Smooth muscle cell of trachea (primary cell): ENCODE measurements at places on chromosomes 2 and 18. TPM values are rescaled to one million over a fixed set of nuclear protein-coding genes. Genes with fewer than 3 reads are reported as not detected.

Gene IL18RAP
- total RNA-seq, result not detected in 2 replicates

Gene NT5C1B
- not detected in 2 replicates for total RNA-seq

Gene UCN
- 1.5 and 1.8 TPM in 2 replicates for total RNA-seq

Gene CRYBA2
- total RNA-seq, result not detected in 2 replicates

Gene C2orf80
- not detected in 2 replicates for total RNA-seq

Gene ADCY3
- 40.6 and 66.2 TPM in 2 replicates for total RNA-seq

Gene POTEI
- under 0.01 TPM in 1 of 2 replicates, not detected in the other for total RNA-seq

Gene ARHGAP25
- total RNA-seq, result 0.66 and 1.7 TPM in 2 replicates

Gene RASGRP3
- total RNA-seq, result 1.3 and 1.5 TPM in 2 replicates

Gene KCNS3
- 1.0 and 1.3 TPM in 2 replicates for total RNA-seq

Gene SFT2D3
- 5.2 and 6.6 TPM in 2 replicates for total RNA-seq

Gene TEKT4
- total RNA-seq, result not detected in 2 replicates
